ENCODE measurements at places on chromosomes 11 and 22.

GRCh38 chr11:34891611-34892010 lies 24.6 kb downstream of the APIP start:
- no peak for DNase-seq

DNA sequence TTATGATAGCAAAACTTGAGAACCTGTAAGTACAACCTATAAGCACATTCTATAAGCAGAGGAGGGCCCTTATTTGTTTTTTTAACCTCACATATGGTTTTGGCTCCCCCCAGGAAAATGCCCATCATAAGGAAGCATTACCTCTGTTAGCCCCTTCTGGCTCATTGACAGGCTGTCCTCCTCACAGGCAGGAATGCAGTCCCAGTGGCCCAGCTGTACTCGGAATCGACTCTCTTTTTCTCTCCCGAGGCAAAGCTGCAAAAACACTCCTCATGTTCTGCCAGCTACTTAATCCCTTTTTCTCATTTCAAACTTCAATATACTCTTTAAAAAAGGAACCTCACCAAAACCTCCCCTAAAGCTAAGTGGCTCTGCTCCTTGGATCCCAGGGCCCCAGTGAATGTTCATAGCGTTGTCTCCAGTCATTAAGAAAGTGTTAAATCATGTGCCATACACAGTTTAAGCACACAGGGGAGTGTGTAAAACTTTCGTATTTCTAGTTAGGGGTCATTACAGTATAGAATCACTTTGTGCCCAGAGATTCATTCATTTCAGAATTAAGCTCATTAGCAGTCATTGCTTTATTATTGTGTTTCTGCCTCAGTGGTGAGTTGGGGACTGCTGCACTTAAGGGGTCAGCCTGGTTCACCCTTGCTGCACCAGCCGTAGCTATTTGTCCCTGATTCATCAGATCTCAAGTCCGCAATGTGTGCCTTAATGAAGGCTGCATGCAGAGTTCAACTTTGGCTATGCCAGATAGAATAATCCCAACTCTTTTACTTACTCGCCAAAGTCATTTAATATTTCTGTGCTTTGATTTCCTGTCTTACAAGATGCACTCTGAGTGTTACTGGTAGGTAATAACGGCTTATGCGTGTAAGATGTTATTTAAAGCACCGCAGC lies 57.6 kb downstream of the JRKL start:
- no peak for DNase-seq

GRCh38 chr11:82539669-82540068 lies 194.0 kb downstream of the FAM181B start:
- no peak for DNase-seq

DNA sequence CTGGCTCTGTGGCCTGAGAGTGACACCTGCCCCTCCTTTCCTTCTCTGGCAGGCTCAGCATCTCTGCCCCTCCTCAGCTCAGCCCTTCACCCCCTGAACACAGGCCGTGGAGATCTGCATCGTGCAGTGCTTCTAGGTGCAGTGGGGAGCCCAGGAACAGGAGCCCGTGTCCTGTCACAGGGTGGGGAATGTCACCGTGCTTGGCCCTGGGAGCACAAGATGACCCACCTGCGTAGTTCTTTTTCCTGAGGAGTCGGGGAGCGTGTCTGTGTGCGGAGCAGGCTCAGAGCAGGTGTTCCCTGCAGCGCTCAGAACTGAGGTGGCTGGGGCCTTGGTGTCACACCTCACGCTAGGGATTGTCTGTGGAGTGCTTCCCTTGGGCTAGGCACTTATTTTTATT lies 10.6 kb downstream of the TBC1D22A start:
- DNase-seq, result no peak

DNA sequence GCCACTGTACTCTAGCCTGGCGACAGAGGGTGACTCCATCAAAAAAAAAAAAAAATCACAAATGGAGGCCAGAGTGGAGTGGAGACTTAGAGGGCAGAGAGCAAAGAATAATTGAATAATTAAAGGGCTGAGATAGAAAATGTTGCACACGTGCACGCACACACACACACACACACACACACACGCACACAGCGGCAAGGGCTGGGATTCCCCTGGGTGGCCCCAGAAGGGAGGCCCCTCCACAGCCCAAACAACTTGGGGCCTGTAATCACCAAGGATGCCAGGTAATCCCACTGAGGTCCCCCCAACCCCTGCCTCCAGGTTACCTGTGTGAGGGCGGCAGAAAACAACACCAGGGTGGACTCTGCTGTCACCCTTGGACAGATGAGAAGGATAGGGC lies 12.0 kb upstream of the DGKZ start:
- no peak for DNase-seq

DNA sequence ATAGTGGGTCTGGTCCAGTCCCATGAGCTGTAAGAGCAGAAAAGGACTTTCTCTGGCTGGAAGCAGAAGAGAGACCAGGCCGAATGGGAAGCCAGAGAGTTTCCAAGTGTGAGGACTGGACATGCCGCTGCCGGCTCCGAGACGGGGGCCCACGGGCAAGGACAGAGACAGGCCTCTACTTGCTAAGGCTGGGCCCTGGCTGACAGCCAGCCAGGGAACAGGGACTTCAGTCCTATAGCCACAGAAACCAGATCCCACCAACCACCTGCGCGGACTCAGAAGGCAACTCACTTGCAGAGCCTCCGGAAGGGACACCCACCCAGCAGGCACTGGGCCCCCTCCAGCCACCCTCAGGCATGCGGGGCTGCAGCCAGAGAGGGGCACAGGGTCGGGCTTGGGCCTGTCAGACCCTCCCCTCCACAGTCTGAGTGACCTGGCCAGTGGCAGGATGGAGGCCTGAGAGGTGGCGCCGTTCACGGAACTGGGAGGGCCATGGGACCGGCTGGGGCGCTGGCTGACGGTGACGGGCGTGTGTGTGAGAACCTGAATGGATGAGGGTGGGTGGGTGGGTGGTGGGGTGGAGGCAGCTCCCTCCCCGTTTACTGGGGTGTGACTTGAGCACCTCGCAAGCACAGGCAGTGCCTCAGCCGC lies 47.8 kb upstream of the A4GALT start:
- no peak for DNase-seq

DNA sequence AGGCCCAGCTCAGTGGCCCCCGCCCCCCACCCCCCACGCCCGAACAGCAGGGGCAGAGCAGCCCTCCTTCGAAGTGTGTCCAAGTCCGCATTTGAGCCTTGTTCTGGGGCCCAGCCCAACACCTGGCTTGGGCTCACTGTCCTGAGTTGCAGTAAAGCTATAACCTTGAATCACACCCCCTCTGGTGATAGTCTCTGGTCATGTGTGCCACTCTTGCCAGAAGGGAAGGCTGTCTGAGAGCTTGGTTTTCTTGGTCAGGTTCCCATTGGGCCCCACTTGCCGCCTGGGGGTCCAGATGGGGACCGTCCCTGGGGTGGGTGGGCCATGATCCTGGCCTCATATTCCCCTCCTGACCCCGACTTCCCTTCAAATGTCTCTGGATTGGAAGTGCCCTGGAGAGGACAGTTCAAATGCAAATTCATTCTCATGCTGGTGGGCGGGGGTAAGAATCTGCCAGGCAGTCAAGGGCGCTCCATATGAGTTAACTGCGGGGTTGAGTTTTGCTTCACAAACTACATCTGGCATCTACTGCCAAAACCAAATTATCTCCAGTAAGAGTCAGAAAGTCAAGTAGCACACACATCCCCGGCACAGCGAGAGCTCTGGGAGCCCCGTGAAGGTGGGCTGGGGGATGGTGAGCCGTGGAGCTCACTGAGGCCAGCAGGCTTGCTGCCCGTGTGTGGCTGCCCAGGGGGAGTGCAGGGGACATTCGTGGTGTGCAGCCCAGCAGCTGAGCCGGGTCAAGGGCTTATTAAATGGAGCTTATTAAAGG lies 35.7 kb downstream of the B3GAT1 start:
- DNase-seq, result no peak

DNA sequence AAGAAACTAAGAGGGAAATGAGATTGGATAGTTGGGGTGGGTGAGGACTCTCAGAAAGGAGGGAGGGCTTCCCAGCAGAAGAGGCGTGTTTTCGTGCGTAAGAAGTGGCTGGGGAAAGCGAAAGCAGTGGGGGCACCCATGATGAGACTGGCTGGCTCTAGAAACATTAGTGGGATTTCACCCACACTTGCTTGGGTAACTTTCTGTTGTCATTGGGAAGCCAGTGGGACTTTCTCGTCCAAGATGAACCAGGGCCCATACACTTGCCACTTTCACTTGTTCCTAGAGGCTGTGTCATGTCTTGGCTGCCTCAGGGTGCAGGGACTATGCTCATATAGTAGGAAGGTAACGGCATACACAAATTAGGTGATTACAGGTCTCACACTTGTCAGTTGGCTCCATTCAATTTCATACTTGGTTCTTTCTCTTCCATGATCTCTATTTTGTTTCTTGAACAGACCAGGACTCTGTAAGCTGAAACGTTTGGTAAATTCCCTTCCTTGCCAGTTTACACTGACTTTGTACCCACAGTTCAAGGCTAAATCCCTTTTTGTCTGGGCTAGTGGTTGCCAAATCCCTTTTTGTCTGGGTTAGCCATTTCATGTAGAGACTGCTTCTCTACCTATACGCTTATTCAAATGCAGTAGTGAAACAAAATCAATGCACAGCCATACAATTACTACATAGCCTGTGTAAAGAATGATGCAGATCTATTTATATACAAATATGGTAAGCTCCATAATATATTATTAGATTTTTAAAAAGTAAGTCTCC lies 42.0 kb upstream of the CXCR5 start:
- DNase-seq, result peak; percentile 20

GRCh38 chr11:120894202-120894985 lies 129.5 kb upstream of the TBCEL start:
- DNase-seq, result no peak

GRCh38 chr22:47219789-47220188 lies 457.3 kb downstream of the TBC1D22A start:
- no peak for DNase-seq

DNA sequence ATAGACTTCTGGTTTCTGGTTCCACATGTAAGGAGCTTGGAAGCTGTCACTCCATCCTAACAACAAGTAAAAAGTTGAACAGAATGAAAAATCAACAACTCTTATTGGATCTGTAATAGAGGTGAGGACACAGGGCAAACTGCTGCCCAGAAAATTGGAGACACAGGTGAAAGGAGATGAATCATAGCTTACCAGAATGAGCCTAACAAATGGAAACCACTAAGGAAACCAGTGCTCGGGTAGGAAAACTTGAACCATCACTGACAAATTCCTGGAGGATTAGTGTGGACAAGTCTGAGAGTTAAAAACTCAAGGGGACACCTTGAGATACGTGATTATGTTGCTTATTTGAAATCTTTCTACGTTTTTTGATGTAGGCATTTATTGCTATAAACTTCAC lies 52.1 kb downstream of the GDPD4 start:
- DNase-seq, result no peak

DNA sequence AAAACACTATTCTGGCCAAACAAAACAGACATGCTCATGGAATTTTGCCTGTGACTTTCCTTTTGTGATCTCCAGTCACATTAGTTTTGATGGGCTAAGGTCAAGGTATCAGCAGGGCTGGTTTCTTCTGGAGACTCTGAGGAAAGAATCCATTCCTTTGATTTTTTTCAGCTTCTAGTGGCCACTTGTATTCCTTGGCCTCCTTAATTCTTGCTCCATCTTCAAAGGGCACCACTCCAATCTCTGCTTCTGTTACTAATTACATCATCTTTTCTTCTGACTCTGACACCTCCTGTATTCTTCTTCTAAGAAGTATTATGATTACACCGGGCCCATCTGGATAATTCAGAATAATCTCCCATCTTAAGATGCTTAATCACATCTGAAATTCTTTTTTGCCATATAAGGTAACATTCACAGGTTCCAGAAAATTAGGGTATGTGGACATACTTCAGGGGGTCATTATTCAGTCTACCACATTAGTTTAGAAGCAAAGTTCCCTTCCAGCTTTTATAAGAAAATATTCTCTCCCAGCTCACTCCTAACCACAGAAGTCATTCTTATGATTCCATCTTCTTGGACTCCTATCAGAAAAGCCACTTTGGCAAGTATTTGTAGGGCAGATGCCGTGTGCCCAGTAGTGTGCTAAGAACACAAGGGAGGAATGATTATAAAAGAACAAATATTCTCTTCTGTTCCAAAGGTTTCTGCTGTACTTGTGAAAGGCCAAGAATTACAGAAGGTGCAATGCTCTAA lies 56.4 kb upstream of the FSHB start:
- DNase-seq, result no peak

GRCh38 chr11:110488446-110488845 lies 58.7 kb downstream of the FDX1 start:
- DNase-seq, result no peak

- no peak for DNase-seq
Observed at GRCh38 chr11:8229299-8230177, 34.1 kb downstream of the LMO1 start.

- DNase-seq, result no peak
Observed at GRCh38 chr22:32949391-32950173, 108.6 kb downstream of the SYN3 start.

DNA sequence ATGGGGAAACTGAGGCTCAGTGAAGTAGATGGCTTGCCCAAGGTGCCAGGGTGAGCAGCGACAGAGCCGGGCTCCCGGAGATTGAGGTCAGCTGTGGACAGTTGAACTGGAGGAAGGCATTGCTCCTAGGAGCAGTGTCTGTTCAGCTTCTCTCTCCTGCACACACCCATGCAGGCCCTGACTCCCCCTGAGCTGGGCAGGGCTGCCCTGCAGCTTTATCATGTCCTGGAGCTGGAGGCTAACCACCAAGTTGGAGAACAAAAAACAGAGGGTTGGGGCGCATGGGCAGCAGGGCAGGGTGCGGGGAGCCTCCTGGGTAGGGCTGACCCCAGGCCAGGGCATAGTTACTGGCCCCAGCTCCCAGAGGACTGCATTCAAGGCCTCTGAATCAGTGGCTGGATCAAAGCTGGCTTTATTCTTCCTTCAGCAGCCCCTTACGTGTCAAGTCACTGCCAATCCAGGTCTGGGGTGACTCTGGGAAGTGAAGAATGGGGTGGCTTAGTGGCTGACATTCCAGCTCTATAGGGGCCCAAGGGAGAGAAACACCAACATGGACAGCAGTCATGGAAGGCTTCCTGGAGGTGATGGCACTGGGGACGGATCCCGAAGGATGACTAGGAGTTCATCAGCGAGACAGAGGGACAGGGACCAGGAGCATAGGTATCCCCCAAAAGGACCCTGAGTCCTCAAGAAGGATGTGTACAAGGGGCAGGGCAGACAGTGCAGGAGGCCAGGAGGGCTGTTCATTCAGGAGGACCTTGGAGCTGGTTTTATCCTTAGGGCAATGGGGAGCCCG lies 83.8 kb downstream of the CACNA1I start:
- no peak for DNase-seq

GRCh38 chr22:44164031-44164430 lies 16.7 kb upstream of the PARVG start:
- no peak for DNase-seq

- no peak for DNase-seq
Observed at GRCh38 chr22:17192186-17192585, 27.0 kb downstream of the ADA2 start.
